ENCODE measurements at places on chromosomes 16 and 17.

GRCh38 chr17:46821482-46822387, 3.2 kb upstream of the WNT3 start:
- no peak for DNase-seq

- DNase-seq: no peak
These were observed 4.0 kb downstream of the AMFR start for GRCh38 chr16:56421313-56421712.

- no peak for DNase-seq
These were observed 23.6 kb downstream of the CA4 start for GRCh38 chr17:60173304-60173819.

- no peak for DNase-seq
These were observed 1.0 kb downstream of the EEF2K start for GRCh38 chr16:22206842-22207714.

DNA sequence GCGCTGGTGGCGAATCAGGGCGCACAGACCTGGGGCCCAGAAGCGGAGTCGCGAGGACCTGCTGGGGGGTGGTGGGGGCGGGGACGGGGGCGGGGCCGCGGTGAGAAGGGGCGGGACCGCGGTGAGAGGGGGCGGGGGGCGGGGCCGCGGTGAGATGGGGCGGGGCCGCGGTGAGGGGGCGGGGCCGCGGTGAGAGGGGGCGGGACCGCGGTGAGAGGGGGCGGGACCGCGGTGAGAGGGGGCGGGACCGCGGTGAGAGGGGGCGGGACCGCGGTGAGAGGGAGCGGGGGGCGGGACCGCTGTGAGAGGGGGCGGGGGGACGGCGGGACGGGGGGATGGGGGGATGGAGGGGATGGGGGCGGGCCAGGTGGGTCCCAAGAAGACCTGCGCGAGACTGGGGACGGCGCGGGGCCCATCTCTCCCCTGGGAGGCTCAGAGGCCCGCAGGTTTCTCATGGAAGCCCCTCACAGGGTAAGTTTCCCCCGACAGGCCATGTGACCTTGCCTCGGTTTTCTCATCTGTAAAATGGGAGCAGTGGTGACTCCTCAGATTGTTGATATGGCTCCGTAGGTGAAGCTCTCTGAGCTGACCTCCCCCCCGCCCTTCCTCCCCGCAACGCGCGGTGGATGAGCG, 28.6 kb upstream of the DBNDD1 start:
- no peak for DNase-seq

GRCh38 chr17:47643116-47643515, 6.6 kb upstream of the KPNB1 start:
- no peak for DNase-seq

GRCh38 chr16:17632667-17633066, 161.9 kb upstream of the XYLT1 start:
- DNase-seq: no peak

All from activated CD8-positive, alpha-beta memory T cell treated with anti-CD3 and anti-CD28 coated beads for 1 hour (primary cell).